ENCODE measurements at places on chromosomes 2 and 18.

DNA sequence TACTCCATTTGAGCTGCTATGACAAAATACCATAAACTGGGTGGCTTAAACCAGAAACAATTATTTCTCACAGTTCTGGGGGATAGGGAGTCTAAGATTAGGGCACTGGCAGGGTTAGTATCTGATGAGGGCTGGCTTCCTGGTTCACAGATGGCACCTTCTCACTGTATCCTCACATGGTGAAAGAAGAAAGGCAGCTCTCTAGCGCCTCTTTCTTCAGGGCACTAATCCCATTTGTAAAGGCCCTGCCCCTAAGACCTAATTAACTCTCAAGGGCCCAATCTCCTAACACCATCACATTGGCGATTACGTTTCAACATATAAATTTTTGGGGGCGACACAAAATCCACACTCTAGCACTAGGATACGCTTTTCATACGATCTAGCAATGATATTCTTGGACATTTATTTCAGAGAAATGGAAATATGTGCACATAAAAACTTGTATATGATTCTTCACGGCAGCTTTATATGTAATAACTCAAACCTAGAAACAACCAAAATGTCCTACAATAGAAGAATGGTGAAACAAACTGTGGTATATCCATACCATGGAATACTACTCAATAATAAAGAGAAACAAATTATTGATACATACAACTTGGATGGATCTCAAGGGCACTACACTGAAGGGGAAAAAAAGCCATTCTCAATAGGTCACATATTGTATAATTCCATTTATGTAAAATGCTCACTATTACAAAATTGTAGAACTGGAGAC lies 111.0 kb downstream of the BCL2L11 start:
- no peak for DNase-seq

DNA sequence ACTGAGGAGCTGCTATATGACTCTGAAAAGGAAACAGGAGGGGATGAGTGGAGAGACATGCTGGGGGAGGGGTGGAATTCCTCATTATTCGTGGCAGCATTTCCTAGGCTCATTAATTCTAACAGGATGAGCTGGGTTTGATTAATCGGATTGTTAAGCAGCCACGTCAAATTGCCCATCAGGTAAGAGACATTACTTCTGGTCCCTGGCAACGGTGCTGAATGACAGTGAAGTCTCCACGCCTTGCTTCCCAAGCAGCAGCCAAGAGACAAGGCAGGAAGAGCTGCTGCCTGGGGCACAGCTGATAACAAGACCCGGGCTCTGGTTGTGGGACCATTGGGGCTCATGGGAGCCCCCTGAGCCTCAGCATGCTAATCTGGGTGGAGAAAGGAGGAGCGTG lies 86.6 kb downstream of the MARCHF4 start:
- no peak for DNase-seq

DNA sequence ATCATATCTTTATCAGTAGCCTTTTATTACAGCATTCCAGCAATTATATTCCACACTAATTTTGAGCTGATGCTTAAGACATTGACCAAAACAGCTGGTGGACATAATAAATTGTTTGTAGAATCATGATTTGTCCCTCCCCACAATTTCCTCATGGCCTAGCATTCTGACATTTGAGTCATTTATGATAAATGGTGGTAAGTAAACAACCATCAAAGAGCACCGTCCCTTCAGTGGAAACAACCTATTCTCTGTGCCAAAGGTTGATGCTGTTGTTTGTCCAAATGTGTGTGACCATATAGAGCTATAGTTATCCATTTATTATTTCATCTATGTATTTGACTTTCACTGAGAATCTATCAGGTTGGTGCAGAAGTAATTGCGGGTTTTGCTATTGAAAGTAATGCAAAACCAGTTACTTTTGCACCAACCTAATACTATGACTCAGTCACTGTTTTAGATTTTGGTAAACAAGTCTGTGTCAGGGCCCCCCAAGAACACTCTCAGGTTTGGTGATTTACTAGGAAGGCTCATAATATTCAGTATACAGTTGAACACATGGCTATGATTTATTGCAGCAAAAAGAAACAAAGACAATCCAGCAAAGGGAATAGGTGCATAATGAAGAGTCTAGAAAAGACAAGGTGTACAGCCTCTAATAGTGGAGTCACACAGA lies 608.7 kb upstream of the REG3G start:
- no peak for DNase-seq

- no peak for DNase-seq
These were observed 409.3 kb downstream of the GALR1 start for GRCh38 chr18:77658751-77659448.

- DNase-seq, result no peak
These were observed 1623.0 kb upstream of the ACVR2A start for GRCh38 chr2:146221826-146222225.

- peak; percentile 23 for DNase-seq
These were observed 103.6 kb upstream of the AGAP1 start for GRCh38 chr2:235390108-235390815.

DNA sequence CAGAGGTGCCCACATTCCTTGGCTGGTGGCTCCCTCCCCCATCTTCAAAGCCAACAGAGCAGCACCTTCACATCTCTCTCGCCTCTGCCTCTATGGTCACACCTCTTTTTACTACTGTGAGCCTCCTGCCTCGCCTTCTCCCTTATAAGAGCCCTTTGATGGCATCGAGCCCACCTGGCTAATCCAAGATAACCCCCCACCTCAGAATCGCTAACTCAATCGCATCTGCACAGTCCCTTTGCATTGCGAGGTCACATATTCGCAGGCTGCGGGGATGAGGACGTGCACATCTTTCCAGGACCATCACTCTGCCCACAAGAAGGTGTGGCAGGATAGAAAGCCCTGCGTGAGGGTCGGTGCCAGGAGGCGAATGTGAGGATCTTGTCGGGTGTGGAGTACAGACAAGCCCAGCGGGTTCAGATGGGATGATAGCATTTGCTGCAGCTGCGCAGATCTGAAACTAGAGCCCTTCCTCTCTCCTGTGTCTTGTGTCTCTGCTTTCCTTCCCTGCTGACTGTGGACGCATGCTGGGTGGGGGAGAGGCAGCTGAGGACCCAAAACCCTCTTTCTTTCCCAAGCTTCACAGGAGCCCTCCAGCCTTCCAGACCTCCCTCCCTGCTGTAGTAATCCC lies 148.3 kb upstream of the HDAC4 start:
- no peak for DNase-seq

- DNase-seq, result peak; percentile 16
These were observed 96.8 kb downstream of the UBE2E3 start for GRCh38 chr2:181077128-181077709.

GRCh38 chr2:70243806-70244584 lies 4.4 kb downstream of the TIA1 start:
- DNase-seq, result no peak

- no peak for DNase-seq
These were observed 25.3 kb downstream of the PPP4R3B start for GRCh38 chr2:55592130-55592529.

DNA sequence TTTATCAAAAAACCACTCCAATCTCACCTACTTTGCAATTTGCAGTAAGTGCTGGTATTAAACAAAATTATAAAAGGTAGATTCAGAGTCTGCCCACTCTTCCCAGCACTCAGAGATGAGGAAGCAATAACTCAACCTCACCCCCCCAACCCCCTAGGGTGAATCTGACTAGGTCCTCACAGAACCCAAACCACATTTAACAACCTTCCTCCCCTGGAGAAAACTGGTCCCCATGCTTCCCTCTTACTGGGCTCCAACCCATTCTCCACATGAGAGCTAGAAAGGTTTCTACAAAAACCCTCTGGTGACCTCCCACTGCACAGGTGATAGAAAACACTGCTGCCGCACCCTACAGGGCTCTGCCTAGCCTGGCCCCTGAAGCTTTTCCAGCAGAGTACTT lies 40.5 kb upstream of the BMP10 start:
- DNase-seq, result no peak

GRCh38 chr2:17043173-17043572 lies 377.5 kb upstream of the CYRIA start:
- DNase-seq, result no peak

DNA sequence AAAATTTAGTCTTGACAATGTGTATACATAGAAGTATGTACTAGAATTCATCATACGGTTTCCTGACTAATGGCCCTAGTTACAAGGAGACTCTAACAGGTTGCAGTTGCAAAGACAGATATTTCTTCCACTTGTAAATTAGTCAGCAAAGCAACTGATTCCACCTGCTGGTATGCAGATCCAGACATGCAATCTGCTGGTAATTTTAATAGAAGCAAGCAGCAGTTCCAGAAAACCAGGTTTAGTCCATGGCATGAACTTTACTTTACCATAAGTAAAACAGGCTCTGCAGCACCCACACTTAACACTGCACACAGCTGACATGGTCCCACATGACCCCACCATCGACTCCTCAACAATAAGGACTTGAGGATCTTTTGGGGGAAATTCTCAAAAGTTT lies 110.9 kb upstream of the SP3 start:
- DNase-seq, result no peak

DNA sequence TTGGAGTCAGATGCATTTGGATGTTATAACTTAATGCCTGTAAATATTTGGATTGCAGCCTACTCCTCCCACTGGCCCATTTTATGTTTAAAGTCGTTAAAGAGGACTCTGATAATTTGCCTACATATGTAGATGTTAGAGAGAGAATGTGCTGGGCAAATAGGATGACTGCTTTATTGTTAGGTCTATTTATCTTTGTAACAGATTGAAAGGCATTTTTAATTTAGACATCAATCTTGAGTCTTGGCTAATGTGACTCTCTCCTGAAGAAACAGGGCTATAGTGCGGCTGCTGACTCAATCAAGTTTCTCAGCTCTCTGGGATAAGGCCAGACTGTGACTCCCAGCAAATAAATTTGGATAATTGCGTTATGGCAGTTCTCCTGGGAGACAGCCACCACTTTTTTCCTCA lies 1101.4 kb downstream of the CBLN2 start:
- no peak for DNase-seq

- peak; percentile 48 for DNase-seq
These were observed 239.9 kb downstream of the MTX2 start for GRCh38 chr2:176508984-176509740.

DNA sequence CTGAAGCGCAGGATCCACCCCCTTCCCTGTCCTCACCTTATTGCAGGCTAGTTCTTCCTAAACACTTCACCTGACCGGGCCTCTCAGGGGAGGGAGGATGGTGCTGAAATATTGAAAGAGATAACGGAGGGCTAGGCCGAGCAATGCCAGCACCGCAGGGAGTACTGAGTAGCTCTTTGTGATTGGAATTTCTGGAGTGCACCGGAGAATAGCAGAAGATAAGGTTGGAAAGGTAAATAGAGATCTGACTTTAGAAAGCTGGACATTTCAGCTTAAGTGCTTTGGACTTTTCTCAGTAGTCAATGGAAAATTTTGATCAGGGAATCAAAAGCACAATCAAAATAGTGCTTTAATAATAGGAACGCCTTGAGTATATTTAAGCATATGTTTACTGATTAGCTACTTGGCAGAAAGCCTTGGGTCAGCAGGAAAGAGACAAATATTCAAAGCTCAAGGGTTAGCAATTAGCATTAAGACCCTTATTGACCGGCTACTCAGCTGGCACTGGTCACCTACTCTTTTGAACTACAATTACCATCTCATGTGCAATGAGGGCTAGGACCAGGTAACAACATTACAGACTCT lies 142.9 kb upstream of the NDUFV2 start:
- DNase-seq, result no peak

GRCh38 chr2:161677634-161678033 lies 53.4 kb downstream of the SLC4A10 start:
- DNase-seq, result no peak

- peak; percentile 47 for DNase-seq
These were observed 338.3 kb downstream of the ALK start for GRCh38 chr2:29583104-29583503.

DNA sequence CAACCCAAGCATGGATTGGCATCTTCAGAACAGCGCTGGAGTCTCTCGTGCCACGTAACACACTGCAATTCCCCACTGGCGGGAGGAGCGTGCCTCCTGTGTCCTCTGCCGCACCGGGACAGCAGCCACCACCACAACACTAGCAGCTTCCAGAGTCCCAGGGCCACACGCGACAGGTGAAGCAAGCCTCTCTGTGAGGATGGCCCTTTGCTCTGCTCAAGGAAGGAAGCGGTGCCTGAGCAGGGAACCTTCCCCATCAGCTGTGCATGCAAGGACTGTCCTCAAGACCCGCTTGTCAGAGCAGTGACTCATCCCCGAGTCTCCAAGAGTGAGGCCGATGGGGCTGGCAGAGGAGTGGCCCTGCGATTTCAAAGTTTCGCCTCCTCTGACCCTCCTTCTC lies 44.0 kb downstream of the TTC32 start:
- DNase-seq, result no peak

DNA sequence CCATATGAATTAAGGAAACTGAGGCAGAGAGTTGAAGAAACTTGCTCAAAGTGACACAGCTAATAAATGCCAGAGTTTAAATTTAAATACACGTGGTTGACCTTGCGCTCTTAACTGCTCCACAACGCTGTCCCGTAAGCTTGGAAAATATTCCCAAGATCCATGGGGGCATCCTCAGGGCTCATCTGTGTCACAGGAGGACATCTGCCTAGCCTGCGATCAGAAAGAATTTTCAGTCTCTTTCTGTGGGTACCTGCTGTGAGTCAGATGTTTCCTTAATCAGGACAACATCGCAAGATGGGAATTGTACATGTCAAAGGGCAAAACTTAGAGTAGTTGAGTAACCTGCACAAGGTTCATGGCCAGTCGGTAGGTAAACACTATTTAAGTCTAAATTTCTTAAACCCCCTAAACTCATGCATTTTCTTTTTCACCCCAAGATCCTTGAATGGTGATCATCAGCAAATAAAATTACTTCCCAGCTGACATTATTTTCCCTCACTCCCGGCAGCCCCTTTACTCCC lies 1.4 kb downstream of the CMPK2 start:
- no peak for DNase-seq

- DNase-seq, result no peak
These were observed 173.7 kb downstream of the HNMT start for GRCh38 chr2:138137949-138138348.

- DNase-seq, result no peak
These were observed 82.6 kb downstream of the AGAP1 start for GRCh38 chr2:235576337-235576910.

DNA sequence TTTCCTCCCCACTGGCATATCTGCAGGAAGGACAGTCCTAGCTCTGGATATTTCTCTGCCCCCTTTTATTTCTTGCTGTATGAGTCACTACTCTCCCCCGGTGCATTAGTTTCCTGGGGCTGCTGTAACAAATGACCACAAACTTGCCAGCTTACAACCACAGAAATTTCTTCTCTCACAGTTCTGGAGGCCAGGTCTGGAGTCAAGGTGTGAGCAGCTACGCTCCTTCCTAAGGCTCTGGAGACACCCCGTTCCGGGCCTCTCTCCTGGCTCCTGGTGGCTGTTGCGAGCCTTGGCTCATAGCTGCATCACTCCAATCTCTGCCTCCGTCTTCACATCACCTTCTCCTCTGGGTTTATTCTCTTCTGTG lies 34.1 kb downstream of the PTPRM start:
- no peak for DNase-seq

GRCh38 chr2:119427756-119428155 lies 3.9 kb upstream of the TMEM37 start:
- DNase-seq, result no peak
